Activated effector memory CD4-positive, alpha-beta T cell treated with Interleukin-2 at 50 U/mL for 16 hours (primary cell): ENCODE measurements at places on chromosomes 5 and 9.

DNA sequence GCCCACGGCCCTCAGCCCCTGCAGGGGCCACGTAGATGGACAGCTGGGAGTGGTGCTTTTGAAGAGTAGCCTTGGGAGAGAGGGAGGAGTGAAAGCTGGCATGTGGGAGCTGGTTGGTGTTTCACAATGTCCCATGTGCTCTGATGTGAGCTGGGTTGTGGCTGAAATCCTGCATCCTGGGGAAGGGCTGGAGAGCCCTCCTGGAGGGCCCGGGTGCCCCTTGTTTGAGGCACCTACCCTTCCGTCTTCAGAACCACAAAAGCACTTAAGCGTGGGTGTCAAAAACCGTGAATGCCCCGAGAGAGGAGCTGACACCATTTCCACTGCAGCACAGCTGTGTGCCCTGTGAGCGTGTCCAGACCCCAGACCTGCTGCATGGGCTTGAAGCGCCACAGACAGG is 199.1 kb upstream of the ZNF618 start:
- no peak for DNase-seq

- DNase-seq, result no peak
Observed at GRCh38 chr5:14211818-14212803, 69.0 kb downstream of the TRIO start.

DNA sequence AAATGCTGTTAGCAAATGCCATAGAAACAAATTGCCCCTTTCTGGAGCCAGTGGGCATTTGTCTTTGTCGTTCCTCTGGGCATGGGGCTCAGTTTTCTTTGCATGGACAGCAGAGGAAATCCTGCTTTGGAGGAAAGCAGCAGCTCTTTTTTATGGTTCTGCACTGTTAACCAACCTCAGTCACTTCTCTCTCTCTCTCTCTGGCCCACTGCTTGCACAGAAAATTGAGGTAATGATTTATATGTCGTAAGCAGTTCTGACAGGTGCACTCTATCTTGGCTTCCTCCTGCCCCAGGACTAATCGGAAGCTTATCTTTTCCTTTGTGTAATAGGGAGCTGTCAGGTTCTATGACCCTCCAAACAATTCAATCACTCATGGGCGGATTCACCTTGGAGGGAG is 159.6 kb upstream of the GPR151 start:
- DNase-seq, result no peak

GRCh38 chr9:69658987-69659675 is 13.0 kb downstream of the APBA1 start:
- DNase-seq, result no peak

- DNase-seq, result no peak
Observed at GRCh38 chr5:158684469-158684868, 415.2 kb downstream of the EBF1 start.

GRCh38 chr5:74382987-74383593 is 257.4 kb downstream of the ENC1 start:
- DNase-seq, result no peak

- no peak for DNase-seq
Observed at GRCh38 chr5:40571729-40572128, 108.0 kb upstream of the PTGER4 start.

- no peak for DNase-seq
Observed at GRCh38 chr9:86655147-86655546, 292.2 kb downstream of the GAS1 start.

DNA sequence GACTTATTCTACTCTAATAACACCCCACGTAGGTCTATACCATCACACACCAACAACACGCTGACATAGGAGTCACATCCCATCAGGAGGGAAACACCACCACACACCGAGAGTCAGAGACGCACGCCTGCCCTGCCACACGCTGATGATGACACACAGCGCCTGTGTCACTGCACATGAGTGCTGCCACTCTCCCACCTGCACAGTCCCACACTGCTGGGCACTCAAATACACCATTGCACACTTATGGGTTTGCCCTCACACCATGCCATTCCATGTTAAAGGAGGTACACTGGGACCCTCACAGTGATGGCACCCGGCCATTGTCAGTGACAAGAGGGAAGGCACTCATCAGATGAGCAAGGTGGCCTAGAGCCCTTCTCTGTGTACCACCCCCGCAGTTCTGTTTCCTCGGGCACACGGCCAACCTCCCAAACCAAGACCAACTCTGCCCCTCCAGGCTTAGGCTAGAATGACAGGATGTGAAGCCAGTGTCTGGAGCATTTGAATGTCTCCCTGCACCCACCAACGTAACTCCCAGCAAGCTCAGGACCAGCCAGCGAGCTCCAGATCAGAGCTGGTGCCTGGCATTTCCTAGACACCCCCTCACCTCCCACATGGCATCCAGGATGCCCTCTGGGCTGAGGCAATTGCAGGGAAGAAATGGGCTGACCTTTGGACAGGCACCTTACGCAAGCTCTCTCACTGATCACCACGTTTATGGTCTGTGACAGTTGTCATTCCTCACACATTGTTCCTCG is 3.6 kb upstream of the CPLX2 start:
- no peak for DNase-seq

DNA sequence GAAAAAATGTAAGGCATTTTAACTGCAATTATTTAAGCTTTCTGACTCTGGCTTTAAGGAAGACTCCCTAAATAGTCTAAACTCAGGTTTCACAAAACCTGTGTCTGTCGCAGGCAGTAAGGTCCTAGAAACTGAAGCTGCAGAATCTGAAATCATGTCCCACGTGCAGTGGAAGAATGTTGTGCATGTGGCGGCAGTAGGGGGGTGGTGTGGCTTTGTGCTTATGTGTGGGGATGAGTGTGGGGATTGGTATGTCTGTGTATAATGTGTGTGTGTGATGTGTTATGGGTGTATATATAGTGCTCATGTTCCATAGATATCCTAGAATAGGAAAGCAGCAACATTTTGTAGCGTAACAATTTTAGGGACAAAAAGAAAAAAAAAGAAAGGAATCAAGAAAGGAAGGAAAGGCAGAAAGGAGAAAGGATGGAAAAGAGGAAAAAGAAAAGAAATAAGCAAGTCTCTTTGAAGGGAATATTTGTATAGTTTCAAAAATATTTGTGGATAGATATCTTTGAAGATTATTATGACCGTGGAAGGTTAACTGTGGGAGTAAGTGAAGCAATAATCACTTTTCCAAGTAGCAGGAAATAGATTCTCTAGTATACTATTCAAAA is 6.6 kb downstream of the ANKDD1B start:
- no peak for DNase-seq

DNA sequence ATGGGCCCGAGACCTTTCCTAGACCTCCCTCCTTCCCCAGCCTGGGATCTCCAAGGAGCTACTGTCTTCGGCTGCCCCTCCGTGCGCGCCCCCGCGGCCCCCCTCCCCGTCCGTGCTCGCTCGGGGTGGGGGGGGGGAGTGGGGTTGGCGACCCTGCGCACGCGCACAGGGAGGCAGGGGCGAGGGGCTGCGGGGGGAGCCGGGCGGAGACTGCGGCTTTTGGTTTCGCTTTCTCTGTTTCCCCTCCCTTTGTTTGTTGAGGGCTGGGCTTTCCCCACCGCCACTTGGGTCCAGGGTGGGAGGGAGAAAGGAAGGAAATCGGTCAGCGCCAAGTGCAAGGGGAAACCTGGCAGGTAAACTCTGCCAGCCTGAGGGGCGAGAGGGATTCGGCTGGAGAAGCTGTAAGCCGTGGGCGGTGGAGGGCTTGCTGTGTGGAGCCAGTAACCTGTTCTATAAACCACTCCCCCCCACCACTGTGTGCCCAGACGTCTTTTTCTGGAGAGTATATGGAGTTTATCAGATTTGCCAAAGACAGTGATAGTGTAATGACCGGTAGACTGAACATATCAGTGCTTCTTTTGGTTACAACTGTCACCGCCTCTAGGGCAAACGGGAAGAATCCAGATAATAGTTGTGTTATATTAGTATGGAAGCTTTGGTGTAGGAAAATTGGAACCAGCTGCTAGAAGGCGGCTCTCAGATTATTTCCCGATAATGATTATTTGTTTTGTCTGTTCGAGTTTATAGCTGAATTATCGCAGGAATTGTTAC is 684 bp downstream of the DNAJA1 start:
- peak; percentile 64 for DNase-seq

- DNase-seq, result no peak
Observed at GRCh38 chr5:145499483-145499882, 335.7 kb downstream of the PRELID2 start.
